T-helper 2 cell treated with Interferon-gamma antibody and Interleukin-4, amounts not matched to agents 5 μg/mL and 100 μg/mL, for 36 hours (primary cell): ENCODE measurements at places on chromosomes 13 and 19.

- DNase-seq: no peak
Measured at GRCh38 chr13:102132777-102133295, 269.0 kb downstream of the FGF14 start.

DNA sequence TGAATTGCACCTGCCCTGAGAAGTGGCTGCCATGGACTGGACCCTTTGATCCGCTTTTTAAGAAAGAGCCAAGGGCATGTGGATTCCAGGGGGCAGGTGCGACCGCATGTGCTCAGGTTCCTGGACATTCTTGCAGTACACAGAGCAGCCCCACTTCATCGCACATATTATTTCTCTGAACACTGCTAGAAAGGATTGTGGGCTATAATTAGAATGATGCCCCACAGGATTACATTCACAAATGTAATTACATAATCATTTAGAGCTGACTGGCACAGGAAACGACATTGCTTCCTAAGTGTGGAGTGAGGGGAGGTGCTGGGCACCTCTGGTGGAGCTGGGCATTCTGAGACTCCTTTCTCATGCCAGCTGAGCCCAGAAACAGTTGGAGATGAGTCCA is 37.5 kb upstream of the VSTM2B start:
- DNase-seq: peak; percentile 2

- no peak for DNase-seq
Measured at GRCh38 chr13:106491928-106492587, 43.4 kb downstream of the EFNB2 start.

- no peak for DNase-seq
Measured at GRCh38 chr13:67018775-67019174, 211.4 kb downstream of the PCDH9 start.

DNA sequence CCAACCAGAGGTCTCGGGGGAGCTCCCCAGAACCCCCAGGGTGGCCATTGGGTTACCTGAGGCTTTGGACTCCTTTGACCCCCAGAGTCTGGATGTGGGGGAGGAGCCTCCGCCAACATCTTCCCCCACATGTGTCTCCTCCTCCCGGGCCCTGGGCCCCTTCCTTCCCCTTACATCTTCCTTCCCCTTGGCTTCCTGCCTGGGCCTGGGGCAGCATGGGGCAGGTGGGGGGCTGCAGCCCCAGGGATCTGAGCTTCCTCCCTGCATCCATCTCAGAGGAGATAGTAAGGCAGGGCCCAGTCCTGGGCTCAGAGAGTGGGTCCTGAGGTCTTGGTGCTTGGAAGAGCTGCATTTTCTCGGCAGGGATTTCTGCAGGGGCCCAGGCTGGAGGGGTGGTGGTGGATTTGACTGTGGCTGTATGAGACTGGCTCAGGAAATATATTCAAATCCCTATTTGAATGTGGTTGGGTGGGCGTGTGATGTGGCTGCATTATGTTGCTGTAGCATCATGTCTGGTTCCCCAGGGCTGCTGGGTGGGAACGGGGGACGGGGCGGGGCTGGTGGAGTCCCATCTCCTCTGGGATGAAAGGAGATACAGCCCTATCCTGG is 919 bp downstream of the VAV1 start:
- DNase-seq: peak; percentile 66

DNA sequence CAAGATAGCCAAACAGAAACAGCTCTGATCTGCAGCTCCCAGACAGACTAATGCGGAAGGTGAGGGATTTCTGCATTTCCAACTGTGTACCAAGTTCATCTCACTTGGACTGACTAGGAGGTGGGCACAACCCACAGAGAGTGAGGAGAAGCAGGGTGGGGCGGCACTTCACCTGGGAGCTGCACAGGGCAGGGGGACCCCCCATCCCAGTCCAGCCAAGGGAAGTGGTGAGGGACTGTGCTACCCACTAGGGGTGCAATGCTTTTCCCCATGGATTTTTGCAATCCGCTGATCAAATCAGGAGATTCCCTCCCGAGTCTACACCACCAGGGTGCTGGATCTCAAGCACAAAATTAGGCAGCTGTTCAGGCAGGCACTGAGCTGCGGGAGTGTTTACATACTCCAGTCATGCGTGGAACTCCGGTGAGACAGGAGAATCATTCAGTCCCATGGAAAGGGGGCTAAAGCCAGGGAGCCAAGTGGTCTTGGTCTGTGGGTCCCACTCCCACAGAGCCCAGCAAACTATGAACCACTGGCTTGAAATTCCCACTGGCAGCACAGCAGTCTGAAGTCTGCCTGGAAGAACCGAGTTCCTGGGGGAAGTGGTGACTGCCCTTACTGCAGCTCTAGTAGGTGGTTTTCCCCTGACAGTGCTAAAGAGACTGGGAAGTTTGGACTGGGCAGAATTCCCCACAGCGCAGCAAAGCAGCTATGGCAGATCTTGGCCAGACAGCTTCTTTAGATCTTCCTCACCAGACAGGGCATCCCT is 85.1 kb upstream of the UFM1 start:
- no peak for DNase-seq

GRCh38 chr13:106373989-106374572 is 161.4 kb downstream of the EFNB2 start:
- DNase-seq: no peak

DNA sequence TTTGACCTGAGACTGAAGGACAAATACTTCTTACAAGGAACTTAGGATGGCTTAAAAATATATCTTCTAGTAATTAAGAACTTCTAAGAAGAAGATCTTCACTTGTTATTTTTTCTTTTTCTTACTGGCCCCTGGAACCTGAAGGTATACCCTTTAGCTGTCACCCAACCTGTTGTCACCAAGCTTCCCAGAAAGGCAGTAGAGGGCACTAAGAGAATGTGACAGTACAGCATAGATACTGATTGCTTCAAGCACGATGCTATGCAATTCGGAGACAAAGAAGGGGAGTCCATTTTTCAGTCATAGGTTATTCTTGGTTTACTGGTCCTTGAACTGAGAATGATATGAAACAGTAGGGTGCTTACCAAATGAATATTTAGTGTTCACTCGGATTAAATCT is 208.3 kb upstream of the PCDH9 start:
- DNase-seq: no peak

- no peak for DNase-seq
Measured at GRCh38 chr13:35797991-35798390, 321.5 kb upstream of the MAB21L1 start.

DNA sequence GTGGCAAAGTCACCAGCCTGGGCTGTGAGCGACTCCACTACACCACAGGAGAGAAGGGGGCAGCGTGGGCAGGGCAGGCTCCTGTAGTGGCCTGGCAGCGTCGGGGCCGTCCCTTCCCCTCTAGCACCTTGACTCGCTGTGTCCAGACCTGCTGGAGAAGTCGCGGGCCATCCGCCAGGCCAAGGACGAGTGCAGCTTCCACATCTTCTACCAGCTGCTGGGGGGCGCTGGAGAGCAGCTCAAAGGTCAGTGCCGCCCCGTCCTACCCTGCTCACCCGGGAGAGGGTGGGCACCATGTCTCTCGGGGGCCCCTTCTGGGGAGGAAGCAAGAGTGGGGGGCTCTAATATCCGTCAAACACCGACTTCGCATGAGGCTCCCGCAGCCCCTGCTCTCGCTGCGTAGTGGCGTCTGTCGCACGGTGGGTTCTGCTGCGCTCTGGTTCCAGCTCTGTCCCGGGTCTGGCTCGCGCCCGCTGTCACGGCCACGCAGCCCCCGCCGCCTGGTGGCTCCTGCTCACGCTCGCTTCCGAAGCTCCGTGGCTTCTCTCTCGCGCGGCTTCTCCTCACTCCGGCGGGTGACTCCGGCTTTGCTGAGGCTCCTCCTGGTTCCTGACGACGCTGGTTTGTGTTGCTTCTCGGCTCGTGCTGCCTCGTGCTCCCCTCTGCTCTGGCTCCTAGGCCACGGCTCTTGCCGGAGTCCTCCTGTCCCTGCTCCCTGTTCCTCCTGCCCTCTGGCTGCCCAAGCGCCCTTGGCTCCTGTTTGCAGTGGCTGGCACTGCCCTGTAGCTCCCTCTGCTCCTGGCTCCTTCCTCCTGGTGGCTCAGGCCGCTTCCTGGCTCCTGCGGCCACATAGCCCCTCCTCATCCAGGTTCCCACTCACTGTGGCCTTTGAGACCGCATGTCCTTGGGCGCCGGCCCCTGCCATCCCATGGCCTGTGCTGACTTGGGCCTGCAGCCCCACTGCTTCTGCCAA is 27.2 kb downstream of the MYH14 start:
- no peak for DNase-seq

GRCh38 chr13:88263808-88264207 is 592.6 kb downstream of the SLITRK5 start:
- DNase-seq: no peak
